Calu3 (cell line): ENCODE measurements at places on chromosomes 6 and 20. TPM values are rescaled to one million over a fixed set of nuclear protein-coding genes. Genes with fewer than 3 reads are reported as not detected.

NR2E1 gene
- not detected in 2 replicates for total RNA-seq

PCSK2 gene
- not detected in 2 replicates for total RNA-seq

- no peak for DNase-seq
Measured at GRCh38 chr6:39880594-39880993, 53.7 kb downstream of the MOCS1 start.

GRCh38 chr20:11716239-11716944, 201.3 kb upstream of the BTBD3 start:
- peak; percentile 20 for DNase-seq

- DNase-seq = no peak
Measured at GRCh38 chr20:12596863-12597262, 411.9 kb upstream of the SPTLC3 start.

DNA sequence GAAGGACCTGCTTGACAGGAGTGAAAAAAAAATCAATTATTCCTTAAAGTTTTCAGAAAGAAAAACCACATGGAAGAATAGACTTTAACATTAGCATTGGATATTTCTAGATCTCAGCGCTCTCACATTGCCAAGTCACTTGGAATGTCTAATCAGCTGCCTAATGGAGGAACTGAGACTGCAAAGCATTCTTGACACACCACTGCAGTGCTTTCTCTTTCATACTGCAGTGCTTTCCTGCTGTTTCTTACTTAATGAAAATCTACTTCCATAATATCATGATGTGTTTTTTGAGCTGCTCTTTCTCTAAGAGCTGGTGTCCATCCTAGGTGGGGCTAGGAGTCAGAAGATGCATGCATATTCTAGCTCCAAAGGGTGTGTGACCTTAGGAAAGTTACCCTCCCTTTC, 20.4 kb upstream of the MCM3 start:
- no peak for DNase-seq

GRCh38 chr20:53402233-53403005, 191.2 kb downstream of the ZNF217 start:
- no peak for DNase-seq

TRERF1 gene
- total RNA-seq = 0.81 and 1.4 TPM in 2 replicates

DNA sequence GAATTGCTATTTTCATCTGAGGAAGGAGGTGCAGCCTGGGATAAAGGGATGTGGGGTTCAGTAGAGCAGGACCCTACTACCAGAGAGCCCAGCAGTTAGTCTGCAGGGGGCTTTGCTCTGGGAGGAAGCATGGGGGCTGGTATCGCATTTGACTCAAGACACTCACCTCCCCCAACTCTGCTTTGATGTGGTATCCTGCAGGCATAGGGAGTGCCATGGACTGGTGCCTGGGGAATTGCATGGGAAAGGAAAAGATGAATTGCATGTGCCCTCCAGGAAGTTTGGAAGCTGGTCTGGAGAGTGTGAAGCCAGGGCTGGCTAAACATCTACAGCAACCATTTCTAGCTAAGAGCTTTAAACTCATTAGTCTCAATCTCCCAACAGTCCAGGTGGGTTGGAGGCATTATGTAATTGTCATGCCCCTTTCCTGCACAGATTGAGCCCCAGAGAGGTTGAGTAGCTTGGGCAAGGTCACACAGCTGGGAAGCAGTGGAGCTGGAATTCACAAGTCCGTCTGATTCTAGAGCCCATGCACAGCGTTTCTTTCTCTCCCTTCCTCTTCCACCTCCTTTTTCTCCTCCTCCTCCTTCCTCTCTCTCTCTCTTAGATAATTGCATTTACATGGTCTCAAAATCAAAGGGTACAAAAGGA, 26.2 kb upstream of the PNPLA1 start:
- DNase-seq = no peak

DNA sequence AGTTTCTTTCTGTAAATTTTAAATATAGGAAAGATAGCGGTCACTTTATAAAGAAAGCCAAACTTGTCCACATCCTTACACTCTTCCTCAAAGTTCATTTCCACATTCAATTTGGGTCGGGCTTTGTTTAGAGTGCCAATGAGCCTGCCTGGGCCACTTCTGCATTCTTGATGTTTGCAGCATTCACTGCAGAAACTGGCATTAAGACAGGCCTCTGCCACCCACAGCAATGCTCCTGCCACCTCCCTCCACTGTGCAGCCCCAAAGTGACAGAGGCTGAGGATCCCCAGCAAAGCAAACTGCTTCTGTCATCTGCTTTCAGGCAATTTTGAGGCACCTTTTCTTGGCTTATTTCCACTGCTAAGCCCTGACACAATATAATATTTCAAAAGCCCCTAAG, 61.2 kb downstream of the TNFAIP3 start:
- DNase-seq = no peak

NRSN1 gene
- total RNA-seq = 0.14 TPM in 1 of 2 replicates, not detected in the other

DNA sequence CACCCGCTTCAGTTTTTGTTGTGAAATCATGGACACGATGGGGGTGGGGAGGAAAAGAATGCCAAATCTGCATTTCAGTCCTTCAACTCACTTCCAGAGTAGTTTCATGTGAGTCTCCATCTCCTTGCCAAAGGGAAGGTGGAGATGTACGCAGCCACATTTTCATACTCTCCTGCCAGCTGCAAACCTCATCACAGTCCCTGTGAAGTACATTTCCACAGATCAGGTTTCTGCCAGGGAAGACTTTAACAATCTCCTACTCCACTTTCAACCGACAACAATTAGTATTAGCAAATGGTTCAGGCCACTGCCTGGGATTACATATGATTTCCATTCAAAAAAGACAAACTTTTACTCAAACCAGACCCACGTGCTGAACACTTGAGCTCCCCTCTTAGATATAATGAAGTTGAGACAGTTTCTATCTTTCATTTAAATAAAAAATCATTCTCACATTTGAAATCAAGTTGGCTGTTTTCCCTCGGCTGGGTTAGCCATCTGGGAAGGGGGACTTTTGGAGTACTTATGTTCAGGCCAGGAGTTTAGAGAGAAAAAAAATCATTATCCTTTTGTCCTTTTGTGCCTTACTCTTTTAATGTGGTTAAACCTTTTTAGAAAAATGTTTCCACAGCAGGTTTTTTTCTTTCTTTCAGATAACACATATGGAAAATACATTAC, 51.0 kb upstream of the CEP162 start:
- no peak for DNase-seq

DNA sequence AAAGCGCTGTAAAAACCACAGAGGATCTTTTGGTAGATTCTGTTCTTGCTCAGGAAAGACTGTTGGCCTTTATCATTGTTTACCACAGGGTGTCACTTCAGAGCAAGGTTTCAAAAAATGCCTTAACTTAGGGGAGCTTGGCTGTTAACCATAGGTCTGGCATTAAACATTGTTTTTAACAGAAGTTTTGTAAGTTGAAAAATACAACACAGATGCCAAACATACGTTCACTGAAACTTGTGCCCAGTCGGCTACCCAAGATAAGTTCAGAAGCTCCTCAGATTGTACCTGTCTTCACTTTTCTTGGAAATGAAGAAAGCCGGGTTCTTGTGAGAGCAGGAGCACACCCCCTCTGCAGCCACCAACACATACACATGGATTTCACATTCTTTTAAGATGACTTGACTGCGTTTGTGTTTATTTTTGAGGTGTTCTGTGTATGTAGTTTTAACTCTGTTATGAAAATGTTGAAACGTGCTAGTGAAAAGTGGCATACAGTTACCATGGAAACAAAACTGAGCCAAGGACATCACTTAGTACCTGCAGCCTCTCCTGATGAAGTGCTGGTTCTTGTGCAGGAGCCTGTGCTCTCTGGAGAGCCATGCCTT, 64.9 kb downstream of the SYCP2L start:
- DNase-seq = peak; percentile 10

SLC25A27 gene
- 5.4 and 8.8 TPM in 2 replicates for total RNA-seq

GRCh38 chr20:57188056-57188455, 78.4 kb downstream of the BMP7 start:
- no peak for DNase-seq

GRCh38 chr6:149277621-149278020, 39.9 kb upstream of the TAB2 start:
- DNase-seq = no peak

CLPSL2 gene
- total RNA-seq = not detected in 2 replicates

ZC3H12D gene
- total RNA-seq = 0.05 and 0.20 TPM in 2 replicates

MMP24 gene
- 5.8 and 8.2 TPM in 2 replicates for total RNA-seq

- no peak for DNase-seq
Measured at GRCh38 chr6:137240168-137240567, 21.0 kb upstream of the IFNGR1 start.
